HAP-1 (cell line): ENCODE measurements at places on chromosomes 2 and 18.

GRCh38 chr2:3759761-3760160 is 56.4 kb downstream of the DCDC2C start:
- DNase-seq: no peak

GRCh38 chr2:85560812-85561279 is 447 bp downstream of the GGCX start:
- DNase-seq: no peak

- DNase-seq: no peak
Observed at GRCh38 chr2:238456970-238457926, 30.5 kb downstream of the ASB1 start.

- DNase-seq: no peak
Observed at GRCh38 chr18:69490813-69491212, 90.1 kb downstream of the DOK6 start.

DNA sequence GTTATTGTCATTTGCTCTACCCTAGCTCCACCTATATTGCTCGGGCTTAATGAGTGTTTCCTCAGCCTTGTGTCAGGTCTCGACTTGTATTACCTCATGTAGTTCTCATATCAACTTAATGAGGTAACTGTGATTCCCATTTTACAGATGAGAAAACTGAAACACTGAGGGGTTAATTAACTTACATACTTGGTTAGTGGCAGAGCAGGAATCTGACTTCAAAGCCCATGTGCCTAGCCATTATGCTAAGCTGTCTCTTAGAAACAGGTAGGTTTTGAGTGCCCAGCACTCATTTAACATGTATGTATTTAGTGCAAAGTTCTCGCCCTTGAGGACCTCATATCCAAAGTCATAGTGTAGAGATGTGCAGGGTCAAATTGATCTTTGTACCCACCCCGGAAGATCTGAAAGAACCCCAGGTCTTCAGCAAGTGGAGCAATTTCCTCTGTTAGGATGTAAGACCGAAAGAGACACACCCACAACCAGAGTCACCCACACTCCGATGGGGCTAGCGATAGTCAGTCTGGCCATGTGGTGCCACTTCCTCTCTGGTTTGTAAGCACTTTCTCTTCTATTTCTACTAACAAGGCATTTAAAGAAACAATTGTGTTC is 121.0 kb upstream of the SLC39A10 start:
- DNase-seq: no peak

GRCh38 chr2:80154231-80154915 is 150.2 kb downstream of the LRRTM1 start:
- no peak for DNase-seq

GRCh38 chr2:43293744-43294695 is 67.6 kb upstream of the ZFP36L2 start:
- no peak for DNase-seq

DNA sequence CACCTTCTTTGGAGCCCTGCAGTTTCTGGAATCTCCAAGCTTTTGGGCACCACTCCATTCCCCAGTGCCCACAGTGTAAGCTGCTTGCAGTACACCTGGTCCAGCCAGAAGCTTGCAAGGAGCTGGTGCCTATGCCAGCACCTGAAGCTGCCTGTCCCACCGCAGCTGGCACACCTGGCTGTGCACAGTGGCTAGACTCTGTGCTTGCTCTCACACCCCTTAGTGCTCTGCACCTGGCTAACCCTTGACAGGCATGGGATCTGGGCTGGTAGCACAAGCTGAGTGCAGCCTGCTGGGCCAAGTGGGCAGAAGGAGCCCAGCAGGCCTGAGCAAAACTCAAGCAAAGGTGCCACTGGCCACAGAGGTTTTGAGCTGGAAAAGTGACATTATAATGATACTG is 183.8 kb upstream of the MC4R start:
- DNase-seq: no peak

- no peak for DNase-seq
Observed at GRCh38 chr2:203510941-203511305, 24.2 kb downstream of the RAPH1 start.

- no peak for DNase-seq
Observed at GRCh38 chr18:58205443-58206160, 161.6 kb downstream of the NEDD4L start.

DNA sequence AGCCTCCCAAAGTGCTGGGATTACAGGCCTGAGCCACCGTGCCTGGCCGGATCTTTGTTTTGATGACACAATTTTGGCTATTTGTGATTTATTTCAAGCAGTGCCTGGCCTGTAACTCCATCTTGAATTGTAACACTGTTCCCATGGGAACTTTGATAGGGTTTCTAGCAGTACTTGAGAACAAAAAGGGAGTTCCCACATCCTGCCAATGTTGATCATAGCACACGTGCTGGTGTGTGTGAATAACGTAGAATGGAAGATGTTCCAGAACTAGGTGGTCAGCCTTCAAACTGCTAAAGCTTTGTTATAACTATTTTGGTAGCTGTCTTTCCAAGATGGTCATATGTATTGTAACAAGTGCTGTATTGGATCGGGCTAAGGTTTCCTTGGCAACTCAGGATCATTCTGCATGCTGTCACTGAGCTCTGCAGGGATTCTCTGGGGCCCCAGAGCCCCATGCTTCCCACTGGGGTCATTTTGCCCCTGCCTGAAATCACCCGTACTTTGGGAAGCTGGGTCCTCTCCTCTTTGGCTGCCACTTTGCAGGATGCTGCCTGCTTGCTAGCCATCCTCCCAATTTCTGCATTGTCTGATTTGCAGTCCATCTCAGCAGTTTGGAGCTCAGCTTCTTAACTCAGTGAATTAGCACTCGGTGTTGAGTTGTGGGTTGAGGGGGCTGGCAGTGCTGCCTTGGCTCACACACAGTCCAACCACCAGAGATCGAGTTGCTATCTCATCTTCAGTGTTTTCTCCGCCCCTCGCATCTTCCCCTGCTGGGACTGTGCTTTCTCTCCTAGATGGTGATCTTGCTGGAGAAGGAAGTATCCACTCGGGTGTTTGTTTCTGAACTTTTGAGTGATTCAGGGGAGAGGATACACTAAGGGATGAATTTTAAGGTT is 26.8 kb downstream of the SH3RF3 start:
- no peak for DNase-seq

GRCh38 chr2:212726403-212726802 is 187.8 kb upstream of the ERBB4 start:
- DNase-seq: no peak

GRCh38 chr2:174722942-174723592 is 41.2 kb downstream of the CHRNA1 start:
- DNase-seq: no peak

GRCh38 chr2:237510502-237511217 is 23.6 kb downstream of the MLPH start:
- no peak for DNase-seq

GRCh38 chr2:38128653-38129052 is 52.7 kb upstream of the CYP1B1 start:
- no peak for DNase-seq

- no peak for DNase-seq
Observed at GRCh38 chr18:10121786-10122515, 208.1 kb downstream of the VAPA start.

- no peak for DNase-seq
Observed at GRCh38 chr2:8595811-8596600, 85.8 kb upstream of the ID2 start.

DNA sequence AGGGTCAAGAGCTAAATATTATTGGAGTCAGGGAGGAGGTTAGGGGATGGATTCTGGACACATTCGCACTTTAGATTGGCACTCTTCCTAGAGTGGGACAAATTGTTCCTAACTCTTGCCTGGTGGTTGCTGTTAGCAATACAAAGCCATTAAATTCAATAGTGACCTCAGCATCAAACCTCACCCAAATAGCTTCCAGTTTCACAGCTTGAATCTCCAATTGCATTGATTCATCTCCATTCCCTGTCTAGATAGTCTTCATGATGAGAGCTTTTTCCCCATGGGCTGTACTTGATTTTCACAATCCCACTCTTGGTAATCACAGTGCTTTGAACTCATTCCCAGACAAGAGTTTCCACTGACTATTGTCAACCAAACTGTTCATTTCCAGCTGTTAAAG is 585.9 kb upstream of the SYT4 start:
- DNase-seq: no peak
